IMR-90 (cell line): ENCODE measurements at places on chromosomes 7 and 10. TPM values are rescaled to one million over a fixed set of nuclear protein-coding genes. Genes with fewer than 3 reads are reported as not detected.

- peaks cover 2% of the 10 kb centered on the region; the same call in 1 of the 2 replicates for H3K4me1 ChIP-seq
- H3K36me3 ChIP-seq = no peaks in the 10 kb centered on the region
- H3K27ac ChIP-seq = no peak overlapping the region
- no peak overlapping the region for H3K4me3 ChIP-seq
Observed at GRCh38 chr10:63636812-63637211, 115.6 kb downstream of the REEP3 start.

GRCh38 chr7:47407821-47408674 lies 173.9 kb downstream of the TNS3 start:
- DNase-seq = no peak
- peaks cover 21% of the 10 kb centered on the region for H3K4me1 ChIP-seq
- H3K27ac ChIP-seq = no peak overlapping the region

DNA sequence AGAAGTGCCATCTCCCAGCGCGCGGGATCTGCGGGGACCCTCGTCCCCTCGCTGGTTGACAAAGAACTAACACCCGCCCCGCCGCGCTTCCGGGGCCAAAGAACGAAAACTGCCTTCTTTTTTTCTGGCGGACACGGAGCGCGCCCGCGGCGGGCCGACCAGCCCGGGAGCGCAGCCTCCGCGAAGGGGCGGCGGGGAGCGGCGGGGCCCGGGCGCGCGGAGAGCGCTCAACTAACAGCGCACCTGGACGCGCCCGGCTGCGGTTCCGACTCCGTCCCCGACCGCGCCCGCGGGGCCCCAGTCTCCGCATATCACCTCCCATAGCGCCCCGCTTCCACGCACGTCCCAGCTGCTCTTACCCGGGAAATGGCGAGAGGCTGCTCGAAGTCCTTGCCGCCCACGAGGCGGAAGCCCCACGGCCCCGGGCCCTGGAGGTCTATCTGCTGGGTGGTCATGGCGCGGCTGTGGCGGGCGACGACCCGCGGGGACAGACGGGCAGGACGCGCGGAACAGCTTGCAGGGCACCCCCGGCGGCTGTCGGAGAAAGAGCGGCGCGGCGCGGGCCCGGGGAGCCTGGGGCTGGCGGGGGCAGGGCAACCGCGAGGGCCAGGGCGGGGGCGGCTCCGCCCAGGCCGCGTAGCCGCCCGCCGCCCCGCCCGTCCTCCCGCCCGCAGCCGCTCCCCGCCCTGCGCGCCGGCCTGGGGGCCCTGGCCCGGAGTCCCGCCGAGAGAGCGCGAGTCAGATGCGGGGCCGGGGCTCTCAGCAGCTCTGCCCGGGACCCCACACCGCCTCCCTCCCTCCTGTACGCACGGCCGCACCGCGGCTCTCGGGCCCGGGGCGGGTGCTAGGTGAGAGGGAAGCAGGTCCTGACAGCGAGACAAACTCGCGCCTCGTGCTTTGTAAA lies at the start of gene PDLIM1:
Gene PDLIM1, minus strand, starts transcription at position 543 of the 904 bp plus-strand sequence. Its CDS starts 88 bp downstream, at position 455.
- H3K4me1 ChIP-seq = peaks cover 15% of the 10 kb centered on the region
- peaks cover 3% of the 10 kb centered on the region; the same call in 1 of the 2 replicates for H3K36me3 ChIP-seq
- H3K27me3 ChIP-seq = no peaks in the 10 kb centered on the region
- peak within 1 kb of the TSS; percentile 98 for H3K4me3 ChIP-seq

DNA sequence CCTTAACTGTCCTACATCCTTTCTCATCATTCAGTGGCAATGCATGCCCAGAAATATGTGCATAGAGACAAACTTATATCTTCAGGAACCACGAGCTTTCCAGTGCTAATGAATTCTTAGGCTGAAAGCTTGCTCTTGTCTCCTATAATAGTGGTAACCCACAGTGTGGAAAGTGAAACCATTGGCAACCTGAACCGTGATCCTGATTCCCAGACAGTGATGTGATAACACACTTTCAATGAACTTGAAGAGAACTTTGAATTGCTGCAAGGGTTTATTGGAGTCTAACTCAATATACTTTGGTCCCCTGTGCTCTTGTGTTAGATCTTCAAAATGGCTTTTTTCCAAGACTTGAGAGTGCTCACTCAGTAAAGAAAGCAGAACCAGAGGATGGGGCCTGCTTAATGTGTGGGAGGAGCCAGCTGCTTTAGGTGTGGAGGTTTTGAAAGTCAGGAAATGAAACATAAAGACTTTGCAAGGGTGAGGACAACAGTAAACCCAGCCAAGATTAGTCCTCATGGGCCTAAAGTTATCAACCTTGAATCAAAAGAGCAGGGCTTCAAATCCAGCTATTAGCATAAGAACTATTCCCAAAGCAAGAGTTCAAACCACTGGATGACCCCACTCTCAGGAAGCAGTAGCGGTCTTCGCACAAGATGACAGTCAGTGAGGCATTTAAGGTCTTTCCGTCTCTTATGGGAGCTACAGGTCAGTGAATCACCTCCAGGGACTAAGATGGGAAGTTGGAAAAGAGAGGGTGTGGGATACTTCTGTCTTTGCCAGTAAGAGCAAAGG lies 332.4 kb upstream of the NRP1 start:
- DNase-seq = no peak
- no peaks in the 10 kb centered on the region for H3K4me1 ChIP-seq
- H3K27me3 ChIP-seq = no peaks in the 10 kb centered on the region; the same call in 1 of the 2 replicates
- no peak overlapping the region for H3K4me3 ChIP-seq

VWC2 gene
- total RNA-seq = not detected in 2 replicates

TUBB8 gene
- not detected in 2 replicates for total RNA-seq

DNA sequence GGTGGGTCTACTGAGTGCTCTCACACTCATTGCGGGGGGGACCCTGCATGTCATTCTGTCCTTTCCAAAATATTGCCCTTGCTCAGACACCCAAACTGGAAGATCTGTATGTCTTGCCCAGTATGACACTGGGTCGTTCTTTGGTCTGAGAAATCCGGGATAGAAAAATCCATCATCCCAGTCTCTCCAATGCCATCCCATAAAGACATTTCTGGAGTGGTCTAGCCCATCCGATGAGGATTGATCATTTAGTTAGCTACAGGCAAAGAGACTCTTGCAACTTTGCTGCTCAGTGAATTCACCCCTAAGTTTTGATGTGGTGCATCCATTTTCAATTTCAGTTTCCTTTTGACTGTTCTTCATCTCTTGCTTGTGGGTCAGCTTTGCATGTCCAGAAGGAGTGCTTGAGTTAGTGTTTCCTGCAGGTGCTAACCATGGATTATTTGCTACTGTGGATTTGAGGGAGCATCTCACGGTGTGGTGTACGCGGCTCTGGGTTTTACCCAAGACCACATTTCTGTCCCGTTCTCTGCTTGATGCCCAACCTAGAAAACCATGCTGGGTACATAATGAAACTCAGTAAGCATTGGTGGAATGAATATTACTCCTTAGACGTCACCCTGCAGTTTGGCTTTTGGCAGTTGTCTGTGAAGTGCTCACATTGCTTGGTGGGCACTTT lies 247.0 kb upstream of the MKI67 start:
- H3K4me1 ChIP-seq = no peaks in the 10 kb centered on the region
- no peak overlapping the region for H3K4me3 ChIP-seq
- H3K27ac ChIP-seq = no peak overlapping the region
- H3K27me3 ChIP-seq = no peaks in the 10 kb centered on the region

DNA sequence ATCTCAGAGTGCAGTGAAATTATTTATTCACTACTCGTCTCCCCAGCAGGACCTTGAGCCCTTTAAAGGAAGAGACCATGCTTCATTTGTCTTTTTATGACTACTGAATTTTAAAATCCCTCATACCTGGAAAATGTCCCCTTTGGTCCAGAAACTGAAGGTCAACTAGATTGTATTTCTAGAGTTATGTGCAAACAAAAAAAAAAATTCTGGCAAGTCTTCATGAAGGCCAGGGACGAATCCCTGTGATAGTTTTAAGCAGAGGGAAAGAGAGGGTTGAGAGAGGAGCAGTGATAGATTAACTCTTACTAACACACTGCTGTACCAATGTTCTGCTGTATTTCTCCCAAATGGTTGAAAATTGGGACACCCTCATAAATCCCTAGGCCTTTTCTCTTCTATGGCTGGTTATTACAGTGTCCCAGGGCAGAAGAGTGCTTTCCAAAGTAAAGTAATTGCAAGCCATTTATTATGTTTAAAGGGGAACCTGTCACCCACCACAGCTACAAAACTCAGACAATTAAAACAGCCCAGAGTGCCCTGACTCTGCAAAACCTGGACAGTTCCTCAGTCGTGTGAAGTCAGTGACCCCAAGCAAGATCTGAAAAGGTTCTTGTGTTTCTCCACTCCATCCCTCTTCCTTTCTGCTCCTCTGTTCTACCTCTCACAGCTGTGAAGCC lies 182.8 kb upstream of the AOAH start:
- H3K27ac ChIP-seq = no peak overlapping the region
- H3K4me1 ChIP-seq = no peaks in the 10 kb centered on the region
- no peak overlapping the region for H3K4me3 ChIP-seq
- H3K36me3 ChIP-seq = no peaks in the 10 kb centered on the region

LRRD1 gene
- under 0.01 TPM in 2 replicates for total RNA-seq
